Activated naive CD8-positive, alpha-beta T cell treated with anti-CD3 and anti-CD28 coated beads for 36 hours (primary cell): ENCODE measurements at places on chromosomes 6 and 20. TPM values are rescaled to one million over a fixed set of nuclear protein-coding genes. Genes with fewer than 3 reads are reported as not detected.

- no peak for DNase-seq
Measured at GRCh38 chr20:63090682-63091571, 84.2 kb upstream of the BHLHE23 start.

DNA sequence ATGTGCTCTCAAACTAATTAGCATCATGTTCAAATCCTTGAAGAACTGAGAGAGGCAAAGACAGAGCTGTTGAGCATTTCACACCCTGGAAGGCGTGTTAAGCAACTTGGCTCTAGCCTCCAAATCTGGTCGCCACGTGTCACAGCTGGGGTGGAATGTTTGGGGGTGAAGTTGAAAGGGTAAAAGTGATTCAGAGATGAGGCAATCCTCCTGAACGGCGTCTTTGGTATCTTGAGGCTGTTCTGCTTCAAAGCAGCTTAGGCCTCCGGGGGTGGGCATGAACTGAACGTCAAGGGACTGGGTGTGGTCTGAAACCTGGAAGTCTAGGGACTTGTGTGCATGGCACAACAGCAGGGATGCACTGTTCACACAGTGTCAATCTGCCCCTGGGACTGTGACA lies 62.3 kb downstream of the TRAM2 start:
- no peak for DNase-seq

The GRM1 gene
- total RNA-seq: not detected

The C6orf163 gene
- 1.5 TPM for total RNA-seq
